ENCODE measurements at places on chromosomes 3 and 15.

DNA sequence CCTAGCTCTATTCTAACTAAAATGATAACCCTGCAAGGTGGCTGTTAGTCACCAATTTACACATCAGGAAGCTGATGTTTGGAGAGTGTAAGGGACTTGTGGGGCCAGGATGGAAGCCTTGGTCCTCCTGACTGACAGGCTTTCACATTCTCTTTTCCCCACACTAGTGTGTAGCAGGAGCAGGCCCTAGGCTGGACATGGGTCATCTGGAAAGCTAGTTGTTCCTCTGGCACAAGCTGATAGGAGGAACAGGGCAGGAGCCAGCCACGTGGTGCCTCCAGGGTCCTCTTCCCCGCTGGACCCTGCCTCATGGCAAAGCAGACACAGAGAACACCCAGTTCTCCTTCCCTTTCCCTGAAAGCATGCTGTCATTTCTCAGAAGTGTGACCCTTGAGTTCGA is 18.1 kb upstream of the RBSN start:
- no peak for DNase-seq

- DNase-seq = no peak
These were observed 49.1 kb downstream of the ARHGEF26 start for GRCh38 chr3:154170300-154170699.

DNA sequence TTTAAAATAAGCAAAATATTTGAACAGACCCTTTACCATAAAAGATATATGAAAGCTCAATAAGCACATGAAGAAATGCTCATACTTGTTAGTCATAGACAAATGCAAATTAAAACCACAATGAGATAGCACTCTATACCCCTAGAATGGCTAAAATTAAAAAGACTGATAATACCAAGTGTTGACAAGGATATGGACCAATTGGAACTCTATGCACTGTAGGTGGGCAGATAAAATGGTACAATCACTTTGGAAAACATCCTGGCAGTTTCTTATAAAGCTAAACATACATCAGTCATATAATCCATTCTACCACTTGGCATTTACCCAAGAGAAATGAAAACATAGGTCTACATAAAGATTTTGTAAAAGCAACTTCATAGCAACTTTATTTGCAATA is 293.0 kb upstream of the TLE3 start:
- no peak for DNase-seq

GRCh38 chr3:127775398-127776109 is 46.8 kb downstream of the MGLL start:
- DNase-seq = no peak

- DNase-seq = no peak
These were observed 8.5 kb downstream of the ITPKA start for GRCh38 chr15:41501931-41502794.
